ENCODE measurements at places on chromosomes 4 and X.

GRCh38 chr4:97105347-97106099 is 1037.8 kb downstream of the STPG2 start:
- DNase-seq, result no peak

DNA sequence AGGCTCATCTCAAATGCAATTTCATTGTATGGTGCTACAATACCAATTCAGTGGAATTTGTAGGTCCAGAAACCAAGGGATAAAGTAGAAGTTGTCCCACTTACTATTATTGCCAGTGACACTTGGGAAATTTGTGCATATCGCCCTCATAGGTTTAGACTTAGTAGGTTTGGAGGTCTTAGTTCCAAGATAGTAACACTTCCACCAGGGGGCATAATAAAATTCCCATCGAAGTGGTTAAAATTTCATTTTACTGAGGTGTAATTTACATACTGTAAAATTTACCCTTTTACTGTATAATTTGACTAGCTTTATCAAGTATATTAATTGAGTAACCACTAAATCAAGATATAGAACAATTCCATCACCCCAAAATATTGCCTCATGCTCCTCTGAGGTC is 174.6 kb downstream of the INPP4B start:
- no peak for DNase-seq

DNA sequence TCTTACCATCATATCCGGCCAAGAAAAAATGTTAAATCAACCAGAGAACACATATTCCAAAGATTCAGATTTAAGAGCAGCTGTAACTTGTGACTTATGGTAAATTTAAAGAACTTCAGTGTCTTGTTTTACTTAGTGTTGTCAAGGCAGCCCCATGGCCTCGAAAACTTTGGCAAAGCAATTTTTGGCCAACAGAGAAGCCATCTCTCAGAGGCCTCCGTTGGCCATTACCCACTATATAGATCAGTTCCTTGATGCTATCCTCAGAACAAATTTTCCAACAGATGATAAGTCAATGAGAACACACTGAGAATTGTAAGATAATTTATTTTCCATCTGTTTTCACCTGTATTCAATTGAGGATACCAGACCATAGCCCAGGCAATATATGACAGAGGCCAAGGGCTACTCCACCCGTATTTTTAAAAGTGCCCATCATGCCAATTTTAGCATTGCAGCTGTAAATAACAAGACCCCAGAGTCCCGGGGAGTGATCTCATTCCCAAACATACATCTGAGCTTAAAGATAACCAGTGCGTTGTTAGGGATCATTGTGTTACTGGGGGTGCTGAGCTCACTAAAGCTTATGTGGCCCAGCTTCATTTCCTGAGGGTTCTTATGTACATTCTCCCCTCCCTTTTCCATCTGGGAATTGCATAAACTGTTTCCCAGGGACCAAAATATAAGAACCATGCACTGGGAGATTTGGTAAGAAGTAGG is 50.0 kb upstream of the PDHA1 start:
- no peak for DNase-seq

GRCh38 chrX:16436348-16437188 is 213.4 kb upstream of the S100G start:
- peak; percentile 33 for DNase-seq

DNA sequence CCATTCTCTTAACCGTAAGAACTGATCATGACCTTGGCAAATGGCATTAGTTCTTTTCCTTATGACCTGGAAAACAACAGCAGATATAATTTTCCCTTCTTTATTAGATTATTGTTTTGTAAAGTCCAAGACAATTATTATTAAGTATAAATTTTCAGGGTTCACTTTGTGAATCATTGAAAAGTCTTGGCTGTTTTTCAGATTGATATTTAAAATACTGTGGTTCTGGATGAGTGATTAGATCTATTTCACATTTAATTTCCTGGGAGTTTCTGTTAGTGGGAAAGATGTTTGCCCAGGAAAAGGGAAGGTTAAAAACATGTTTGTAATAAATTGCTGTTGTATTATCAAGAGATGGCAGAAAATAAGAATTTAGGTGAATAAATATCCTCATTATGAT is 194.9 kb downstream of the TLL1 start:
- DNase-seq, result no peak

- no peak for DNase-seq
Measured at GRCh38 chr4:137640838-137641158, 108.5 kb upstream of the PCDH18 start.

- no peak for DNase-seq
Measured at GRCh38 chr4:18077808-18078207, 56.3 kb upstream of the LCORL start.

- no peak for DNase-seq
Measured at GRCh38 chrX:13742397-13743176, 8.0 kb downstream of the OFD1 start.

DNA sequence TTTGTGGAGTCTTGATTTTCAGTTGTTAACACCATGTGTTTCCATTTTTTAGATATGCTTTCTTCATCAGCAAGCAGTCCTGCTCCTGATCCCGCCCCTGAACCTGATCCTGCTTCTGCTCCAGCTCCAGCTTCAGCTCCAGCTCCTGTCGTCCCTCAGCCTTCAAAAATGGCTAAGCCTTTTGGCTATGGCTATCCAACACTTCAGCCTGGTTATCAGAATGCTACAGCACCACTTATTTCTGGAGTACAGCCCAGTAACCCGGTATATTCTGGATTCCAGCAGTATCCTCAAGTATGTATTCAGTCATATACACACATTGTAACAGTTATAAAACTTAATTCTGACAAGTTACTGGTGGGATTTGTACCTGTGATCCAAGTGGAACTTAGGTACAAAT is 60.9 kb downstream of the SEC24B start:
- no peak for DNase-seq

Data from thoracic aorta (tissue), 2 donors.